ENCODE measurements at places on chromosomes 16 and 17.

GRCh38 chr16:11152677-11153331, 103.2 kb downstream of the SOCS1 start:
- DNase-seq, result no peak

DNA sequence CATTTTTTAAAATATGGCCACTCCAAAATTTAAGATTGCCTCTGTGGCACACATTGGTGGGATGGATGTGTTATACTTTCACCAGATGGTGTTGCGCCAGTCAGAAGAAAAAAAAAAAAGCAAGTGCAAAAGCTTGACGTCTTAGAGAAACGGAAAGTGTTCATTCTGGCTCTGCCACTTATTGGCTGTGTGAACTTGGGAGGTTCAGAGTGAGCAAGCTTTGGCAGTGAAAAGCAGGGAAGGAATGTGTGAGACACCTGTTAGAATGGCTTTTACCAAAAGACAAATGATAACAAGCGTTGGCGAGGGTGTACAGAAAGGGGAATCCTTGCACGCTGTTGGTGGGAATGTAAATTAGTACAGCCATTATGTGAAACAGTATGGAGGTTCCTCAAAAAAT, 298.0 kb downstream of the TMEM114 start:
- DNase-seq, result no peak

GRCh38 chr17:17729620-17730249, 48.5 kb downstream of the RAI1 start:
- peak; percentile 69 for DNase-seq

DNA sequence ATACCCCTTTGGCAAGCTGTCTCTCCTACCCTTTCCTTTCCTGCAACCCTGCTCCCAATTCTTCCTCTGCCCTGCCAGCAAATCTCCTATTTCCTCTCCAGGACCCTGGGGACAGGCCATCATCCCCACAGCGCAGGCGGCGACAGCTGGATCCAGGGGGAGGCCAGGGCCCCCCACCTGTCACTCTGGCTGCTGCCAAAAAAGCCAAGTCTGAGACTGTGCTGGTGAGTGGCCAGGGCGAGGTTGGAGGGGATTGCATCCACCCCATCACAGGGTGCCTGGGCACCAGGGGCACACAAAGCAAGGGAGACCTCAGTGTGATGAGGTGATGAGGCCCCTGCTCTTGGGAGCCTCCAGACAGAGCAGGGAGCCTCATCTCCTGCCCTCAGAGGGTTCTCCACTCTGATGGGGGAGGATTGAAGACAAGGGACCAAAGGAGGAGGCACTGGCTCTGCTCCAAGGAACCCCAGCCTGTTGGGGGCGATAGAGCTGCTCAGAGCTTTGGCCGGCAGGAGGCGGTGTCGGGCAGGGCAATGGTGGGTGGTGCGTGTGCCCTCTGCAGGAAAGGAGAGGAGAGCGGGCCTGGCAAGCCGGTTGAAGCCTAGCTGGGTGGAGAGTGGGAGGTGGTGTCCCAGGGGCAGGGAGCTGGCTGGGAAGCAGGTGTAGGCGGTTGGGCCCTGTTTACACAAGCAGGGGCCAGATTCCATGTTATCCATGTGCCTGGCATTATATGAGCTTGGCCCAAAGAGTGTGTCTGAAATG, 15.6 kb upstream of the PDK2 start:
- DNase-seq, result peak; percentile 80

DNA sequence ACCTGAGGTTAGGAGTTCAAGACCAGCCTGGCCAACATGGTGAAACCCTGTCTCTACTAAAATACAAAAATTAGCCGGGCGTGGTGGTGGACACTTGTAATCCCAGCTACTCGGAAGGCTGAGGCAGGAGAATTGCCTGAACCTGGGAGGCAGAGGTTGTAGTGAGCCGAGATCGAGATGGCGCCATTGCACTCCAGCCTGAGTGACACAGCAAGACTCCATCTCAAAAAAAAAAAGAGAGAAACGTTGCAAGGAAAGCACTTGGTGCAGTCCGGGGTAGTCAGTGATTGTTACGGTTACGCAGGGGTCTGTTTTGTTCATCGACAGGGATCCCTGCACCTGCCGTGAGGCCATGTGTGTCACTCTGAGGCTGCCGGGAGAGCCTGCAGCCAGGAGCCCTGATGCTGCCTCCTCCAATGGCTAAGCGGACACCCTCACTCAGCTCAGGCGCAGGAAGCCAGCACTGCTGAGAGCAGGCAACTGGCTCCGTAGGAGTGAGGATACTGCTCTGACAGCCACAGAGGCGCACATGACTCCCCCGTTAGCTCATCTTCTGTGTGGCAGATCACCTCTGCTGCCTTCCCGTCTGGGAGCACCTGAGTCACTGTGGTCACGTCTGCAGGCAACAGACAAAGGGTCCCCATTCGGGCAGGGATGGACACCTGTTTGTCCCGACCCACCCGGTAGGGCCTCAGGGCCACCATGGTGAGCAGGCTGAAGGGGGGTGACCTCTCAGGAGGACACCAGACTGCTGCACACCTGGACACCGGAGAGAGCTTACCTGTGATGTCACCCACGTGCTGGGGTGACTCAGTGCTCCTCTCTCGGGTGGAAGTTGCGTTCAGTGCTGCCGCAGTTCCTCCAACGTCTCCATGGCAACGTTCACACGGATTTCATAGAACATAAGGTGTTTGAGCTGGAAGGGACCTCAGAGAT, 5.2 kb upstream of the RAB26 start:
- DNase-seq, result peak; percentile 35

DNA sequence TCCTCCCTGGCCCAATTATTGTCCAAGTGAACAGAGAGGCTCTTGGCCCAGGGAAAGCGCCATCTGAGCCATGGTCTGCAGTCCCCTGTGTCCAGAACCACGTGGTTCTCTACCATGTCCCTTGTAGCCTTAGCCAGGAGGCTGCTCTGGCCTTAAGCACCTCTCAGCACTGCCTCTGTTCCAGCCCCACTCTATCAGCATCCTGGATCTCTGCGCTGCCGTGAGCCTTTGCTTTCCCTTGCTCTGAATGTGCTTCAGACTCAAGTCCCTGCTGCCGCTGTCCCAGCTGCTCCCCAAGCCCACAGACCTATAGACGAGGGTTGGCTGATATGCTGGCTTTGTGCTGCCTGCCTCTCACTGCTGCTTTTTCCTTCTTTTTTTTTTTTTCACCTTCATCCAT, 33.9 kb downstream of the CYB561 start:
- no peak for DNase-seq

GRCh38 chr16:82810077-82810476, 183.3 kb downstream of the CDH13 start:
- no peak for DNase-seq

- DNase-seq, result no peak
Observed at GRCh38 chr17:73983621-73984400, 219.7 kb upstream of the RPL38 start.
